ENCODE measurements at places on chromosomes 3 and 15. TPM values are rescaled to one million over a fixed set of nuclear protein-coding genes. Genes with fewer than 3 reads are reported as not detected.

- H3K4me3 ChIP-seq = no peak overlapping the region
- H3K4me1 ChIP-seq = no peaks in the 10 kb centered on the region
- H3K27me3 ChIP-seq = no peaks in the 10 kb centered on the region
- no peak for DNase-seq
- no peak overlapping the region for H3K27ac ChIP-seq
Measured at GRCh38 chr15:86917361-86917671, 837.6 kb downstream of the AGBL1 start.

GRCh38 chr15:89358435-89358754 lies 23.8 kb upstream of the POLG start:
- H3K27me3 ChIP-seq = peaks cover 73% of the 10 kb centered on the region
- H3K36me3 ChIP-seq = no peaks in the 10 kb centered on the region
- no peak overlapping the region for H3K27ac ChIP-seq

- H3K27me3 ChIP-seq = no peaks in the 10 kb centered on the region
- H3K4me3 ChIP-seq = no peak overlapping the region
- H3K27ac ChIP-seq = no peak overlapping the region
- H3K36me3 ChIP-seq = peaks cover 39% of the 10 kb centered on the region
- no peak for DNase-seq
Measured at GRCh38 chr15:40858706-40859105, 14.9 kb downstream of the SPINT1 start.

DNA sequence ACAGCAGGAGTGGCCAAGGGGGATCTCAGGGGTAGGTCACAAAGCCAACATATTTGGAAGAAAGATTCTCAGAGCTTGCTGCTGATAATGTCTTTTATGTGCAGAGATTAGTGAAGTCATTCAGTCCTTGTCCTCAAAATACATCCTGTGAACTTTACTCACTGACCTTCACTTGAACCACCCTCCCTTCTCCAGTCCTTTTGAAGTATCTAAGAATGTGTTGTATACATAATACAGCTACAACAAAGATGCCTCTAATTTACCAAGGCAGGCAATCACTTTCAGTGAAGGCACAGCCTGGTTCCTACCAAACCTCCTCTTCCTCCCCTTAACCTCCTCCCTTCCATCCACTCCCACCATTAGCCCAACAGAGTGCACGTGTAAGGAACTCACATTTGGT lies 38.3 kb downstream of the ETV5 start:
- DNase-seq = no peak
- no peak overlapping the region for H3K4me3 ChIP-seq
- no peaks in the 10 kb centered on the region for H3K27me3 ChIP-seq
- peaks cover 5% of the 10 kb centered on the region for H3K36me3 ChIP-seq

GRCh38 chr15:52797625-52798501 lies 7.7 kb upstream of the ONECUT1 start:
- no peak overlapping the region for H3K4me3 ChIP-seq
- DNase-seq = no peak
- no peaks in the 10 kb centered on the region for H3K36me3 ChIP-seq
- no peaks in the 10 kb centered on the region for H3K4me1 ChIP-seq

DNA sequence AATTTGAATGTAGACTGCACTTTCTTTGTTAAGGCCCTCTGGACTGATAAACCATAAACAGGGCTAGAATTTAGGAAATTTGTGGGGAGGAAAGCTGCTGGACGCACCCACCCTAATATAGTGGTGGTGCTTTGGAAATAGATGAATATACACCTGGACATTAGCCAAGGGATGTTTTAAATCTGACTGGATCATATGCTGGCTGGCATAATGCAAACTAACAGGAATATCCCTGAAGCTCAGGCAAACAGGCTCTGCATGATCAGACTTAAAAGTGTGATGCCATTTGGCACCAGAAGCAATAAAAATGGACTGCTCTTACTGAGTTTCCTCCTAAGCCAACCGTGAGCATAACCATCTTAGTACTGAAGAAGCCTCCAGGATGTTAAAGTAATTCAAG lies 465.8 kb upstream of the ROBO1 start:
- no peaks in the 10 kb centered on the region for H3K27me3 ChIP-seq
- peaks cover 13% of the 10 kb centered on the region for H3K4me1 ChIP-seq
- DNase-seq = no peak
- H3K36me3 ChIP-seq = no peaks in the 10 kb centered on the region

DNA sequence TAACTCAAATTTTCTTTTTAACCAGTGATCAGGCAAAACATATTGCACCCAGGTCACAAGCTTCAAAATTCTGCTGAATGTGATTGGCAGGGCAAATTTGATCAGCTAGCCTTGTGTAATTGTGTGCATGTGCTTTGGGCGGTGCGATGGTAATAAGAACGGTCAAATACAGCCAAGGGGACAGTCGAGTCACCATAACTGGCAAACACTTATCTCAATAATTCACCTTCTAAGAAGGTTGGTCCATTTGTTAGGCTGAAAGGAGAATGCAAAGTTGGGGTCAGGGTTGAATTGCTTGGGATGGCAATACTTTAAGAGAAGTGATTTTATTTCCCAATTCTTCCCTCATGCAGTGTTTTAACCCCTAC lies 302.4 kb upstream of the PDZRN3 start:
- H3K36me3 ChIP-seq = no peaks in the 10 kb centered on the region
- no peaks in the 10 kb centered on the region for H3K27me3 ChIP-seq
- H3K4me1 ChIP-seq = no peaks in the 10 kb centered on the region
- no peak overlapping the region for H3K4me3 ChIP-seq
- no peak overlapping the region for H3K27ac ChIP-seq
- DNase-seq = no peak

Gene DALRD3
- 33.7 TPM for polyA plus RNA-seq

Gene LMCD1
- polyA plus RNA-seq = 4.4 TPM

Gene LDHAL6B
- polyA plus RNA-seq = not detected

Data from keratinocyte (primary cell).